ENCODE measurements at places on chromosomes 12 and 14.

DNA sequence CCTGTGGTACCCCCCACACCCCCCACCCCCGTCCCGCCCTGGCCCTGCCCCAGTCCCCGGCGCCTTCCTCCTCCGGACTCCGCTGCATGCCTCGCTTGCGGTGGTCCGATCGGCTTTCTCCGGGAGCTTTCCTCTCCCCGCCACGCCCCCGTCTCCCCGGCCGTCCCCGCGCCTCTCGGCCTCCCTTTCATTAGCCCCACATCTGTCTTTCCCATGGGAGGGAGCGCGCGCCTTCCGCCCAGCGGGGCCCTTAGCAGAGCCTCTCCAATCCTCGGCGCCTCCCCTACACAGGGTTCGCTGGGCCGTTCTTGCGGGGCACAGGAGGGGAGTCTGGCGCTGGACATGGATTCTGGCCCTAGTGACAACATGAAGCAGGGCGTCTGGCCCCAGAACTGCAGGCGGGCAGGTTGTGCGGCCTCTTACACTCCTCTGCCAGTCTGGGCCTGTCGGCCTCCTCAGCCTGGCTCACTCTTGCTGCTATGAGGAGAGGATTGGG, 1.5 kb upstream of the EFS start:
- peak; percentile 79 for DNase-seq

DNA sequence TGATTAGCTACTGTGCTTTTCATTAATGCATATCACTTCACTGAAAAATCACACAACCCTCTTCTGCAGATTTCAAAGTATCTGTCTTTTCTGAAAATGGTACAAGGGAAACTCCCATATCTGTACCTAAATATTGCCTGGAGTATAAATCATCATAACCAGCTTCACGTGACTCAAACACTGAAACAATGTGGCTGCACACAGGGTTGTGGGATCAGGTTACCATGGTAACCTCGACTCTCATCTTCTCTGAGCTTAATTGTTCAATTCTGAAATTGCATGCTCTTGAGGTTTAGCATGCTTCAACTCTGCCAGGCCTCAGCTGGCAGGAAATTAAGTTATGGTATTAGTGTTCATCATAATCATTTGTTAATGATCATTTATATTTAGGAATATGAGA, 77.5 kb upstream of the CPSF6 start:
- DNase-seq = no peak

DNA sequence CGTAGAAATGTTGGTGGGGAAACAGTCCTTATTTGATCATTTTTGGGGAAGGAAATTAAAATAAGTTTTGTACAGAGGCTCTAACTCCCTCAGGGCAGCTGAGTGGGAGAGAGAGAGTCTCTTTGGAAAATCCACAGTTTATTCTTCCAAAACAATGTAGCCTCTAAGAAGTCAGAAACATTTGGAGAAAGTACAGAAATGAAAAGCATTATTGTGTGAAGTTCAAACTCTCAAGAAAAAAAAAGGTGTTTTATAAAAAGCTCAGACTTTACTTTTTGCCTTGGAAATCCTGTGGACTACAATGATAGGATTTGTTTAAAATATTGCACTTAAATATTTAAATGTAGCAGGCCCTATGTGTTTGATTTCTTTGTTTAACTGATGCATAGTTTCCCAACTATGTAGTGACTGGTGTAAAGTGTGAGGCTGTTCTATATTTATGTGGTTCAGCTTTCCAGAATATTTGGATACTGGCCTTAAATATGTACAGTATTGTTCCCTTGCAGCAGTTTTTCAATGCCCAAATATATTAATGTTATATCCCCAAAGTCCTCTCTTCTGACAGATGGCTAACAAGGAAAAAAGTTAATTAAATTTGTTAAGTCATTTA, 82.0 kb upstream of the OTOGL start:
- DNase-seq = no peak

- DNase-seq = no peak
Observed at GRCh38 chr14:28577711-28578131, 188.9 kb upstream of the FOXG1 start.

DNA sequence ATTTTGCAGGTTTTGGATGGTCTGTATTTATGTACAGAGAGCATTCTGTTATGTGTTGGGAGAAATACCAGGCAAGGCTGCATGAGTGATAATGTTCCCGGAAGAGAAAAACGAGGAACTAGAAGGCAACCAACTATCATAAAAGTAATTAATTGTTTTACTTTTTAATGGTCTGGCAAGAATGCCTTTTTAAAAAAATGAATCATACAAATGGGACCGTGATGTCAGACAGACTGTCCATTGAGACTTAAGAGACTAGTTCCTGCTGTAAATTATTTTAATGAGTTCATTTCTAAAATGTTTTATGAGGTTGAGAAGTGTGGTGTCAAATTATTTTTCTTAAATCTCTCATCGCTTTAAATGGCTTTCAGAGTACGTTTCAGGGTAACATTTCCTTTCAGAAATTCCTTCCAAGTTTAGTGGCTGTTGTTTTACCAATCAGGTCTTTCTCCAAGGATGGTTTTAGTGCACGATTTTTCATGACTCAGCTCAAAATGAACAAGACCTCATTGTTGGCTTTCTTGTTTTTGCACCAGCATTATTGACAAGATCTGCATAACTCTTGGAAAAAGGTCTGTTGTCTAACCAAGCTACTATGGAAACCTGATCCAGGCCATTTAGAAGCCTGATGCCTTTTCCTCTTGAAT, 86.1 kb upstream of the ARHGAP5 start:
- peak; percentile 24 for DNase-seq

Measured in GM03348 (cell line).